Small intestine (tissue), 16 donors: ENCODE measurements at places on chromosomes 11 and 22. TPM values are rescaled to one million over a fixed set of nuclear protein-coding genes. Genes with fewer than 3 reads are reported as not detected.

DNA sequence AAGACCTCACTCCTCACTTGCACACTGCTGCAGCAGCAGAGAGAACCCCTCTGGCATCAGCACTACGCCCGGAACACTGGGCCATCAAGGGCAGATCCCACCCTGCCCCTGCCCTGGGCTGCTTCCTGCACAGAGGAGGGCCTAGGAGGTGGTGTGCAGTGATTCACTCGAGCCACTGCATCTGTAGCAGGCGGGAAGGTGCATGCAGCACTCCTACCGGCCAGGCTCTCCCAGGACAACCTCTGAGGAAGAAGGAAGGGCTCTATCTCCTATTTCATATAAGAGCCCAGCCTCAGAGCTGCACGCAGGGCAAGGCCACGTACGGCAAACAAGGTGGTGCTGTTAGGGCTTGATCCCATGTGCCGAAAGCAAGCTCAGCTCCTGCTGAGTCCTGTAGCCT lies 14.2 kb downstream of the RANGAP1 start:
- DNase-seq, result no peak

DNA sequence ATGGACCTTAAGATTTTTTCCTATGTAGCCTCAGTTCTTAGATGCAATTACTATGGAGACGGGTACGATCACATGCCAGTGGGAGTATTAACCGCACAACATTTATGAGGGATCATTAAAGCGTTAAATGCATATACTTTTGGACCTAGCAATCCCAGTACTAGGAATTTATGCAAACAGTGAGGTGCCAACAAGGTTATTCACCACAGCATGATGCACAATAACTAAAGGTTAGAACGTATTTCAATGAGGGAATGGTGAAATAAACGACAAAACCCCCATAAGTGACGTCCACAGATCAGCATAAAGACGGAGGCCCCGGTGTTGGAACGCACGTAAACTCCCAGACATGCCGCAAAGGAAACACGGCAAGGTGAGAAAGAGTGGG lies 539 bp downstream of the SIRT3 start:
- DNase-seq, result no peak

GRCh38 chr11:46386674-46387073 lies 4.9 kb downstream of the CHRM4 start:
- DNase-seq, result no peak

GRCh38 chr11:90774727-90775566 lies 552.1 kb upstream of the CHORDC1 start:
- no peak for DNase-seq

GRCh38 chr22:30838111-30838510 lies 130.5 kb downstream of the MORC2 start:
- DNase-seq, result no peak

- no peak for DNase-seq
Observed at GRCh38 chr11:15159085-15159484, 44.4 kb downstream of the INSC start.

GRCh38 chr22:29073618-29074275 lies 912 bp downstream of the KREMEN1 start:
- DNase-seq, result peak; percentile 83

DNA sequence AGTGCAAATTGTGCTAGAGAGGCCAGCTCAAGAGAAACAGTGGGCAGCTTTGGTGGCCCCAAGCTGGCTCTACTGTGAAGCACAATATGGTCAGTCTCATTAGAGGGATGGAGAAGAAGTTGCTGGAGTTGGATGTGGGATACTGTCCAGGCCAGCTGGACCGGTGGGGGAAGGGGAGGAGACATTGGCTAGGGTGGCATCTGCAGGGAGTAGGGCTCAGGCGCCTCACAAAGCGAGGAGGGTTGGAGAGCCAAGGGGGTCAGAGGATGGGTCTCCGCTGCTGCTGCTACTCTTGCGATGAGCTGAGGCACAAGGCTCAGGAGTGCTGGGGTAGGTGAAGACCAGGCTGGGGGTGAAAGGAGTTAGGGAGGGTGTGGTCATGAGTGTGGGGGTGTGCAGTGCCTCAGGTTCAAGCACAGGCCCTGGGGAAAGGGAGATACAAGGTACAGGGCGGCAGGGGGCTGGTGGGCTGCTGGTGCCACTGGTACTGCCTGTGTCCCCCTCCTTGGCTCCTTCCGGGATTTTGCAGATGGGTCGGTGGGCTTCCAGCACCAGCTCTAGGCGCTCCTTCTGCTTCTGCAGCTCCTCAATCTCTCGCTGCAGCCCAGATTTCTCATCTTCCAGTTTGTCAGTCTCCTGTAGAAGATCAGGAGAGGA lies 2.3 kb downstream of the CCDC85B start:
- no peak for DNase-seq

DNA sequence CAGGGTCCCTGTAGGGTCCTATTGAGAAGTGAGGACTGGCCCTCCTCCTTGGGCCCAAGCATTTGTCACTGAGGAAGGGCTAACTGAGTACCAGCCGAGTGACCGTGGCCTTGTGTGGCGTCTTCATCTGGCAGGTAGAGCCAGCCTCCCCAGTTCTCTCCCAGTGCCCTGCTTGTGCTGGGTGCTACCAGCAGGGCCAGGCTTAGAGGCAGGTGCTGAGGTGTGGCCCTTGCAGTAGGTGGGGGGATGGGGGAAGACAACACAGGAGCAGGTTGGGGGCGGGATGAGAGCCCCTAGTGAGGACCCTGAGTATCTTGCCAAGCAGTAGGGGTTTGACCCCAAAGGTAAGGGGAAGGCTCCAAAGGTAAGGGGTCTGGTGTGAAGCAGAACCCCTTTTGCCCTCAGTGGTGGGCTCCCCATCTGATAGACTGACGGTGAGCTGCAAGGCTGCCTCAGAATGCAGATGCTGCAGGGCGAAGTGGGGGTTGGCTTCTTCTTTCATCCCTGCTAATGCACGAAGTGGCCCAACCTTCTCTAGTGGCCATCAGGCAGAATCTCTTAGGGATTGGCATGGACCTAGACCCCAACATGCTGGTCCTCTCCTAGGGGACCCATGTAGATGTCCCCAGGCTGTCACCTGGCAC lies 19.6 kb downstream of the CDC45 start:
- no peak for DNase-seq

- DNase-seq, result peak; percentile 32
Observed at GRCh38 chr11:63698976-63699733, 17.9 kb downstream of the RTN3 start.

DNA sequence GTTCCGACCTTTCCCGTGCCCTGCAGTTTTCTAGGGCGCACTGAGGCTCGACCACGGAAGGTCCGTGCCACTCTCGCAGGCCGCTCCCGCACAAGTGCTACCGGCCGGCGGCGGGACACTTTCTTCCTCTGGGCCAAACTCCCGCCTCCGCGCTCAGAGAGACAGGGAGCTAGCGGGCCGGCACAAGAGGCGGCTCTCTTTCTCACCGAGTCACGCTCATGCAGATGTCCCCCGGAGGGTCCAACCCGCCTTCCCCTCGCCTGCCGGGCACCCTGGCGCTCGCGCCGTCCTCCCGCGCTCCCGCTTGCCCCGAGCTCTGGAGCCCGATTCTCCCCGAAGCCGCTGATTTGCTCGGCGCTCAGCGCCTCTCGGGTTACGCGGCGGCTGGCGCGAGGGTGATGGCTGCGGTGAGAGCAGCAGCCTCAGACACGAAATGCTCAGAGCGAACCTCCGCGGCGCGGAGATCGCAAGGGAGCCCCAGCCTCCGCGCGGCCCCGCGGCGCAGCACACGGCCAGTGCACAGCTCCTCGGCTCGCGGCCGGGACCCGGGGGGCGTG lies 1.0 kb downstream of the LMO1 start:
- no peak for DNase-seq

DNA sequence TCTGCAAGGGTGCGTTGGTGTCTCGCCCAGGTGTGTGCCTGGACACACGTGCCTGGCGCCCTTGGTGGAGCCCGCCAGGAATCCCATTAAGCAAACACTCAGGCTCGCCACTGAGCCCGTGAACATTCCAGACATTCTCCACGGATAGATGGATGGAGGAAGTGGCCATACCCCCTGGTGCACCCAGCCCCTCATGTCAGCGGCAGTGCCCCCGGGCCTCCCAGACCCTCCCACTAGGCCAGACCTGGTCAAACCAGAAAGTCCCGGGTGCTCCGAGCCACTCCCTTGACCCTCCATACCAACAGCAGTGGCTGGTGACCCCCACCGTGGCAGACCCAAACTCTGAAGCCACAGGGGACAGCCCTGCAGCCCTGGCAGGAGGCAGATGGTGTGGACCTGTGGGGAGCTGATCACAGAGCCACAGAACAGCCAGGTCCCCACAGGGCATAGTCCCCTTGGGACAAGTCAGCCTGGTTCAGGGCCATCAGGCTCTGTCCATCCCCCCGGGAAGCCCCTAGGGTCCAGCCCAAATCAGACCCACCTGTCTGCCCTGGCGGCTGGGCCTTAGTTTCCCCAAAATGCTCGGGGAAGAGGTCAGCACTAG lies 1.9 kb downstream of the EPS8L2 start:
- no peak for DNase-seq

- DNase-seq, result no peak
Observed at GRCh38 chr22:18033204-18033998, 9.0 kb upstream of the MICAL3 start.

DNA sequence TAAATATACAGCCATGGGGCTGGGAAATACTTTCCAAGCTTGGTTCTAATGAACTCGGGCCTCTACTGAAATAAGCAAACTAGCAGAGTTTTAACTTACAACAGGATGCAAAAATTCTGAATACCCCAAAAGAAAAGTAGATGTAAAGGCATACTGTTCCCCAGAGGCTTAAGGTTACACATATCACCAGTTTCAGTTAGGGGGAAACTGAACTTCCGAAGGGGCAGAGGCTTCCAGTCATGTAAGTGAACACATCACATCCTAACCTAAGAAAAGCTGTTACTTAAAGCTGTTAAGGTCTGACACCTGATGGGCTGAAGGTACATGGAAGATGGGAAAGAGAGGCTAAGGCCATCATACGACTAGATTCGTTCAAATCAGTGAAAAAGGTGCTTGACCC lies 2.3 kb downstream of the GAB2 start:
- DNase-seq, result no peak

DNA sequence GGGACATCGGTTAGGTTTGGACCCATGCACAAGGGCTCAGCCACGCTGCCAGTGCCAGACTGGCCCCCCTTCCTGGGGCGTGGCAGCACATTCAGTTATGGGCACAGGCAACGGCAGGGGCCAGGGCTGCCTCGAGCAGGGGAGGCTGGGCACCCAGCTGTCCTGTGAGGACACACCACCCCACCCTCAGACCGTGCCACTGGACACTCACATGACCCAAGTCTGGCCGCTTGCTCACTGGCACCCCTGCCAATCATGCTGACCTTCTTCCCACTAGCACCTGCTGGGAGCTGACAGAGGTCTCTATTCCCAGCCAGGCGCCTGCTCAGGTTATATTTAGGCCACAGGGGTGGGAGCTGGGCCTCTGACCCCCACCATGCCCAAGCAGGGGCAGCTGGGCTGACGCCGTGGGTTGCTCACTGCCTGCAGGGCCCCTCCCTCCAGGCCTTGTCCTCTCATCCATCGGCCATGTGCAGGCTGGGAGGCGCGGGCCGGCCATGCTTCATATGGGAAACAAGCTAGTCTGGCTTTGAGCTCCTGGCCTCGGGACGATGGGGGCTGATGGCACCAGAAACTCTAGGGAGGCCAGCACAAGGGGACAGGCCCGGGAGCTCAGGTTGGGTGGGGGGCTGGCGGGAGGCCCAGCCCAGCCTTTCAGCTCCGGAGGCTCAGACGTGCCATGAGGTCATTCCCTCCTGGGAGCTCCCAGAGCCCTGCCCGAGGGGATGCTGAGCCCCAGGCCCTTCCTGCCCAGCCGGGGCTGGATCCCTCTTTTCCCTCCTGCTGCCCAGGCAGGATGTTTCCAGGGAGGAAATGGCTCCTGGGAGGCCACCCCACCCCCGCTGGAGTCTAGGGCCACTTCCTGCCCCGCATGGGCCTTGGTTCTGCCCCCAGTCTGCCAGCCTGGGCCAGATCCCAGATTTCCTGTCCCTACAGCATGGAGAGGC lies 15.2 kb upstream of the TBX1 start:
- no peak for DNase-seq

DNA sequence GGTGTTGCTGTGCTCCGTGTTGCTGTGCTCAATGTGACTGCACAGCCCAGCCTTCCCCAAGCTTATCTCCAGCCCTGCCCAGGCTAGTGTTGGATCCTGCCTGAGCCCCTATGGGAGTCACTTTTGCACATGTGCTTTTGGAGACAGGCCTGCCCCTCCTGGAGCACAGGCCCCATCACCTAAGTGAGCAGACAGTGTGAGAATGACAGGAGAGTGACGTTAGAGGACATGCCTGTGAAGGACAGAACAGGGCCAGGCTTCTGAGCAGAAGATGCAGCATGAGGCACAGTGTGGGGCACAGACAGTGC lies 36.6 kb upstream of the SUSD2 start:
- no peak for DNase-seq

DNA sequence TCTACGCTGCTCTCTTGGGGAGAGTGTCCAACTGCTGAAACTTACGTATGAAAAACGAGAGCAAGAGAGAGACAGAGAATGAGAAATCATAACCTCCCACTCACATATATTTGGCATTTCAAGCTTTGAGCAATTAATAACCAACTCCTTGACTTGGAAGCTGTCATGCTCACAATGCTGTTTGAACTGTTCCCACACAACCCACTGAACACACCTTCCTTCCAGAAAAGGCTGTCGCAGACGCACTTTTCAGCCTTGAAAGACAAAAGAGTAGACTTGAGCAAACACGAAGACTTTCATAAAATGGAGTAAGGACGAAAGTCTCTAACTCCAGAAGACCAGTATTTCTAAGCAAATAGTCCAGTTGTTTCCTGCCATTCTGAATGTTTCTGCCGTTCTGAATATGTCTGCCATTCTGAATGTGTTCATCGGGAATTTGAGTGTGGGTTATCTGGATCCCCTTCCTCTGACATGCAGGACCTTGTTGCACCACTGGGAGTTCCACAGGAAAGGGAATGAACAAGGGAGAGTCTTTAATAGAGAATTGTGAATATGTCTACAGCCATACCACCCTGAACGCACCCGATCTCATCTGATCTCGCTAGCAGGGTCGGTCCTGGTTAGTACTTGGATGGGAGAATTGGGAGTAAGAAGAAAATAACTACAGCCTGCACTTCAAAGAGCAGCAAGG lies 86.2 kb upstream of the BARX2 start:
- no peak for DNase-seq

- peak; percentile 66 for DNase-seq
Observed at GRCh38 chr22:20531404-20532201, 24.2 kb downstream of the MED15 start.

GRCh38 chr22:30250661-30251267 lies 4.2 kb upstream of the LIF start:
- DNase-seq, result no peak

GRCh38 chr11:120306519-120307242 lies 18.4 kb upstream of the TLCD5 start:
- DNase-seq, result no peak

DNA sequence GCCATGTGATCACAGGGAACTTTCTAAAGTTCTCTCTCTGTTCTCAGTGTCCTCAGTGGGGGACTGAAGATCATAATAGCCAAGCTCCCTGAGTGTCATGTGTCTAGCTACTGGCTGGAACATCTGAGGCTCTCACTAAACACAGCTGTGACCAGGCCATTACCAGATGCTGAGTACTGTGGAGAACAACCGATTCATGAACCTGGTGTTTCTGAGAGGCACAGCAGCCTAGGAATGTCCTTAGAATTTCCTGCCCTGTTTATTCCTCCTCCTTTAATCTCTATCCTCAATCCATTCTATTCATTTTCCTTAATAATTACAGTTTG lies 93.0 kb downstream of the ME3 start:
- DNase-seq, result no peak

Gene MRGPRF
- polyA plus RNA-seq, result 1.1 TPM

Gene NOL12
- polyA plus RNA-seq, result 28.9 TPM

Gene UBQLNL
- polyA plus RNA-seq, result 0.10 TPM

Gene GDPD4
- polyA plus RNA-seq, result 2.2 TPM

Gene C11orf16
- 0.04 TPM for polyA plus RNA-seq

Gene DTX4
- 23.8 TPM for polyA plus RNA-seq

Gene TUBGCP6
- 55.5 TPM for polyA plus RNA-seq

Gene ELMOD1
- not detected for polyA plus RNA-seq

Gene OR4C46
- not detected for polyA plus RNA-seq

Gene CTR9
- 16.3 TPM for polyA plus RNA-seq

Gene MAML2
- polyA plus RNA-seq, result 0.45 TPM
